ENCODE measurements at places on chromosomes 2 and 18.

GRCh38 chr18:63844254-63844653, 43.3 kb upstream of the SERPINB2 start:
- DNase-seq: peak; percentile 11

DNA sequence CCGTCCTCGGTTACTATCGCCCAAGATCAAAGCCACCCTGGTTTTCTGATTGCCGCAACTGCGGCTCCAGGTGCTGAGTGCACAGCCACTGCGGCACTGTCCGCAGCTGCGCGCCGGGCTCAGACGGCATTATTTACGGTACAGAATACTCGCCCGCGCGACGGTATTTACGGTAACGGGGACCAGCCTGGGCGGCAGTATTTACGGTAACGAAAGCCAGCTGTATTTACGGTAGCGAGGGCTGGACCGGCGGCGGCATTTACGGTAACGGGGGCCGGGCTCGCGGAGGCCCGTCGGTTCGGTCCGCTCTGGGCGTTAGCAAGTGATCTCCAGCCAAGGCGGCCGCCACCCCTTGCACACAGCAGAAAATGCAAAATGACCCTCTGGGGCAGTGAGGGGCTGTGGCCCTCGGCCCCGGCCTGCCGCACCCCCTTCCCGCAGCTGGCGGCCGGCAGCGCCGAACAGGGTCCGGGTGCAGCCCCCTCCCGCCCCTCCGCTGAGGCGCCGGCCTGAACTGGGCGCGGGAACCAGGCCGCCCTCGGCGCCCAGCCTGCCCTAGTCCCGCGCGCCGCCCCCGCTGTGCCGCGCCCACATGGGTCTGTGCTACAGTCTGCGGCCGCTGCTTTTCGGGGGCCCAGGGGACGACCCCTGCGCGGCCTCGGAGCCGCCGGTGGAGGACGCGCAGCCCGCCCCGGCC, at the start of gene GNAL:
Gene GNAL, plus strand, starts transcription at position 293 of the 697 bp plus-strand sequence. Its CDS starts 300 bp downstream, at position 593.
- peak; percentile 91 for DNase-seq

DNA sequence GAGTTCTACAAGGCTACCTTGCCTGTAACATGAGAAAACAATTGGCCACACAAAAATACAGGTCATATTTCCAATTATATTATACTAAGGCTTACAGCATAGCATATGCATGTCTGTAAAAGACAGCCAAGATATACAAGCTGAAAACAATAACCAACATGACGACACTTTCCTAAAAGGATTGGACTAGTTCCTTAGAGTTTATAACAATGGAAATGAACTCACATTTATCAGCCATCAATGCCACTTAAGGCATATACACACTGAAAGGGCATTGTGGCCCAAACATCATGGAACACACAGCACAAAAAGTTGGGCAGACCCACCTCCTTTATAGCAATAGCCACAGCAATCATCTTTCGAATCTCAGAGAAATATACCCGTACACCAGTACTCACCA, 52.0 kb downstream of the SLC40A1 start:
- DNase-seq: no peak

GRCh38 chr2:179876266-179876665, 14.9 kb upstream of the ZNF385B start:
- DNase-seq: peak; percentile 6

DNA sequence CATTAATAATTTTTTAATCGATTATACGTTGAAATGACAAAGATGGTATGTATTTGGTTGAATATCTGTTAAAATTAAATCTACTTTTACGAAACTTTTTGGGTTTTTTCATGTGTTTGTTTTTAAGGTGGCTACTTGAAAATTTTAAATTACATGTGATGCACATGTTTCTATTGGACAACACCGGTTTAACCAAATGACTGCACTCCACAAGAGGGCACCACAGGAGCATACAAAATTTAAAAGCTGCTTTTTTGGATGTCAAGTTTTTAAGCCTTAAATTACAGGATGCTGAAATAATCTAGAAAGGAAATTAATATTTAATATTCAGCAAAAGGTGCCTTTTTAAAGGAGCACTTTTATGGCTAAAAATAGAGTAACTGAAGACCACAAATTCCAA, 98.7 kb downstream of the ACVR1 start:
- DNase-seq: peak; percentile 37

DNA sequence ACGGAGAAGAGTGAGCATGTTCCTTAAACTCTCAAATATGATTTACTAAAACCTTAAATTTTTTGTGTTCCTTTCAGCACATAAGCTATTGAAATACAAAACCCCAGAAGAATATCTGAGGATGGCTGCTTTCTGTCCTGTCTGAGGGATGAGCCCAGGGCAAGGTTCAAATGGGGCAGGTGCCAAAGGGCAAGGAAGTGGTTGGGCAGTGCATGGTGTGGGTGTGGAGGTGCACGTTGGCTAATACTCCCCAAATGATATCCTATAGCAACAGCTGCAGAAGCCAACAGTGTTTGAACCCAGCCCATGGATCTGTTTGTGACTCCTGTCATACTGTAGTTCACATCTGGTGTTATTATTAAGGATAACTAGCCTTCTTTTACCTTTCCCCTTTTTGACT, 183.0 kb downstream of the CDCA7 start:
- DNase-seq: no peak

DNA sequence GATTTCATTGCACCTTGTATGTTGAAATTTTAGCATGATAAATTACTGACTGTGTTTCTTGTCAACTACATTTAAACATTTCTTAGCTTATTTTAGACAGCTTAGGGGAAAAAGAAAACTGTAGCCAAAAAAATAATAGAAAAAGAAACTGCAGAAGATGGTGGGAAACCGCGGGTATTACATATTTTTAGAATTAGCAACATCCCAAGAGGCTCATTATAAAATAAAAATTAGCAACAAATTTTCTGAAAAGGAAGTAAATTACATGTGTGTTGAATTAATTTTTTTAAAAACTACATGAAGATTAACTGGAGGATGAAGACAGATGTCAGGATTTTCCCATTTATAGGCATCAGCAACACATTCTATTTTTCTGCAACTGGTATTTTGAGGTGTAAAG, 4.3 kb downstream of the PELI1 start:
- no peak for DNase-seq

DNA sequence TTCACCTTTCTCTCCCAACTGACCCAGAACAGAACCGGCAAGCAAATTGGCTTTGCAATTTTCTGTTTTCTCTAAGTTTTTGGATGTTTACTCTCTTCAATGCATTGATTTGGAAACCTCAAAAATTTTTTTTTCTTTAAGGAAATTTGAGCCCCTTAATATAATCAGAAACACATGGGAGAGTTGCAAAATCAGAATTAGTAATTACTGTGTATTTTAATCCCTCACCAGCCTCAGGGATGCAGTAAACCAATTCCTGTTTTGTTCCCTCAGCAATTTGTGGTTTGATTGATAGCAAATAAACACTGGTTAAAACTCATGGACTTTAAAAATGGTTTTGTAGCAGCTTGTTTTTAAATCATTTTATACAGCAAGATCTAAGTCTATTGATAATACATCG, 281.5 kb downstream of the NEDD4L start:
- no peak for DNase-seq

- DNase-seq: no peak
Measured at GRCh38 chr2:217755027-217755745, 247.6 kb downstream of the TNS1 start.

DNA sequence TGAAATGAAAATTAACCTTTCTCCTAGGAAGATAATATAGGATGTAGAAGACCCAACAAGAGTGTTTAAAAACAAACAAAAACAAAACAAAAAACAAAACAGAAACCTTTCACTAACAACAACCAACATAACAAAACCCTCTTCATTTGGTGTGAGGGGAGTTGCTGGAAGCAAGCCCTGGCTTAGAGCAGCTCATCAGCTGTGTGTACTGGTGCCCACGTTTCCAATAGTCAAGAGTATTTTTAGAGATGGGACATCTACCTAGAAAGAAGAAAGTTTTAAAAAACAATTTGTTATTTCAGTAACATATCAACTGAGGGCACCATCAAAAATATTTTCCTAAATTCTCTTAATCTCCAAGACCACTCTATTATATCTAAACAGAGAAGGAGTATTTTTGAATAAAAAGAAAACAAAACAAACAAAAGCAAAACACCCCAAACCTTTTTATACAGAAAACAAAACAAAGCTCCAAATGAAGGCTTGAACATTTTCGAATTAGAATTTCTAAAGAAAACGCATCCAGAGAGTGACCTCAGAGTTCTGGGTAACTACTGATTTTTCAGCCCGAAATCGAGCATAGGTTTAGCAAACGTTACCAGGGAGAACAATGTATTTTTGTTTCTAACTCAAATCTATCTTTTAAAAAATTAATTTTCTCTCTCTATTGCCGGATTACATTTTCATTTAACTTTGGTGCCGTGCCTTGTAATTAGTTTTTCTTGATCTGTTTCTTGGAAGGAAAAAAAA, 134.6 kb downstream of the INSIG2 start:
- no peak for DNase-seq

GRCh38 chr2:28649481-28650265, 102.0 kb upstream of the PPP1CB start:
- DNase-seq: peak; percentile 98

GRCh38 chr2:240165034-240165433, 24.6 kb upstream of the OTOS start:
- DNase-seq: no peak

DNA sequence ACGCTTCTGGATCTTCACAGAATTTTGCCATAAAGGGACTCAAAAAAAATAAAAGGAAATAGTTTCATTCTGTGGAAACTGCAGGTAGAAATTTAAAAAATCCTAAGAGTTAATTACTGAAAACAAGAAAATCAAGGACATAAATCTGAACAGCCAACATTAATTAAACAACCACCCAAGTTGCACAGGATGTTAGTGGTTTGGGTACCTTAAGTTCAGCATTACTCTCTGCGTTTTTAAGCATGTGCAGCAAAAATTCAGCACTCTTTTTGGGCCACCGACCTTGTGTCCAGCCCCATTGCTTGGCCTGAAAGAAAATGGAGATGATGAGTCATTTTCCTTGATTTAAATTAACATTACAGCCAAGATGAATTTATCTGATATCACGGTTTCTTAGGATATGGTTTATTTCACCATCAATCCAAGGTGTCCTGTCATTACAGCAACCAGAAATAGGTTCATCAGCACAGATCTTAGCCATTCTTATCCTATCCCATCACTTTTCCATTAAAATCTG, 3.3 kb upstream of the C18orf32 start:
- DNase-seq: no peak

GRCh38 chr2:67997528-67997900, 65.3 kb downstream of the C1D start:
- DNase-seq: no peak

GRCh38 chr2:175516555-175516954, 335.0 kb upstream of the ATP5MC3 start:
- no peak for DNase-seq

- DNase-seq: no peak
Measured at GRCh38 chr18:46764586-46764985, 7.7 kb upstream of the ST8SIA5 start.

DNA sequence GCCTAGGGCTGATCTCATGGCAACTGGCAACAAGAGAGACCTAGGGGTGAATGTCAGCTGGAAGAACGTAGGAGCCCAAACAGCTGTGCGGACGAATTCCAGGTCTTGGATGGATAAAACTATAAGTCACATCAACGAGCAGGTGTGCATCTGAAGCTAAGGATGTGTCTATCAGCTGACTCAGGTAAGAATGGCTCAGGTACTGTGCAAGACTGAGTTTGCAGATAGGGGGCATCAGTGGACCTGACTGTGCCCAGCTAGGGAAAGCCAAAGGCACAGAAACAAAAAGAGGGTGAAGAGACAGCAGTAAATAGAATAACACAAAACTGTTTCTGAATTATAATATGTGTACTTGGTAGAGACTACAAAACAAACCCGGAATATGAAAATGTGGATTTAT, 357.3 kb downstream of the ZEB2 start:
- DNase-seq: peak; percentile 21

- no peak for DNase-seq
Measured at GRCh38 chr2:48965204-48965603, 189.1 kb downstream of the FSHR start.

DNA sequence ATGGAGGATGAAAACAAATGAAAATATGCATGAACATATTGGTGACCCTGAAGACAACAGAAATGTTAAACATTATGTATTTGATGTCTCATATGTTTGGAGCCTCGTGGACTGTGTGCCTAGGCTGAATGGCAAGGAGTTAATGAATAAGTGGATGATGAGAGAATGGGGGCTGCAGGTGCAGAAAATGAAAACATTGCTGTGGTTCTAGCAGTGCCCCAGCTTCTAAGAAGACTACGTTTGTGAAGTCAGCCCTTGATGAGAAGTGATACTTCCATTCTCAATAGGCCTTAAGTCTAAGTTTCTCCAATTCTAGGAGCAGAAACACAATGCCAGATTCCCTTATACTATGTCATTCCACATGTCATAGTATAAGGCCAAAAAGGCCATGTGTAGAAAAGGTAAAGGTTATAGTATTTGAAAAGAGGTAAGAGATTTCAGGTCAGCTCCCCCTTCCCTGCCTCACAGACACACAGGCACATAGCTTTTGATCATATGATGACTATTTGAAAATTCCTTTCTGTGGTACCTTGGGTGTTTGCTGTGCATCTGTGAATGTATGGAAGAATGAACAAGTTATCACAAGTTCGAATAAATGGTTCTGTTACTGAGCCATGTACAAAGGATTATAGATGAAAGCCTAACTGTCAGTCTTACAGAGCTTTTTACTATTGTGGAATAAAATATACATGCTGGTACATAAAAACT, 280.8 kb downstream of the SETBP1 start:
- no peak for DNase-seq

DNA sequence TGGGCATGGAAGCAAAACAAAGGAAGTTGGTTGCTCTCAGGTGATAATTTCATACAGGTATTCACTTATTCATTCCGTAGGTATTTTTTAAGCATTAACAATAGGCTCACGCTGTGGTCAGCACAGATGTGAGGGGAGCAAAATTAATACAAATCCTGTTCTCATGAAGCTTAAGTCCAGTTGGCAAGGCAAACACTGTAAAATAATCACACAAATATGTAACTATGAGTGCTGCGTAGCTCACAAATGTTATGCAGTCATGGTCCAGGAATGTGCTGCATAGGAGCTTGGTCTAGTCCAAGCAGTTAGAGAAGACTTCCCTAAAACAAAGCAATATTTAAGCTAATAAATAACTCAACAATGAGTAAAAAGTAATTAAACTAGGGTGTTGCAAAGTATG, 23.9 kb downstream of the SP5 start:
- DNase-seq: peak; percentile 42

DNA sequence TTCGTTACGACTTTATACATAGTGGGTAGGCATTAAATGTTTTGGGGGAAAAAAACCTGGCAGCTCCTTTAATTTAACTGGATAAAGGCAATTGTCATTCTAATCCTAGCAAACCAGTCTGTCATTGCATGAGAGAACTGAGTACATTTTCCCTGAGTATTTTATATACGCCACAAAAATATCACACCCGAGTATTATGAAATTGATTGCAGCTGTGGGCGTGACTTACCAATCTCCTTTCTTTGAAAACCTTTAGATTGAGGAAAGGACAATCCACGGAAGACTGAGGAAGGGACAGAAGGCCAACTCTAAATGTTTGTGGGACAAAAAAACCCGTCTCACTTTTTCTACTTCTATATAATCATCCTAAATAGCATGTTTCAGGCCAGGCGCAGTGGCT, 9.0 kb downstream of the TM4SF20 start:
- DNase-seq: no peak
